ENCODE measurements at places on chromosomes 1 and 21. TPM values are rescaled to one million over a fixed set of nuclear protein-coding genes. Genes with fewer than 3 reads are reported as not detected.
A peak's percentile ranks its signal among the peaks of the same experiment; 100 is the strongest.

DNA sequence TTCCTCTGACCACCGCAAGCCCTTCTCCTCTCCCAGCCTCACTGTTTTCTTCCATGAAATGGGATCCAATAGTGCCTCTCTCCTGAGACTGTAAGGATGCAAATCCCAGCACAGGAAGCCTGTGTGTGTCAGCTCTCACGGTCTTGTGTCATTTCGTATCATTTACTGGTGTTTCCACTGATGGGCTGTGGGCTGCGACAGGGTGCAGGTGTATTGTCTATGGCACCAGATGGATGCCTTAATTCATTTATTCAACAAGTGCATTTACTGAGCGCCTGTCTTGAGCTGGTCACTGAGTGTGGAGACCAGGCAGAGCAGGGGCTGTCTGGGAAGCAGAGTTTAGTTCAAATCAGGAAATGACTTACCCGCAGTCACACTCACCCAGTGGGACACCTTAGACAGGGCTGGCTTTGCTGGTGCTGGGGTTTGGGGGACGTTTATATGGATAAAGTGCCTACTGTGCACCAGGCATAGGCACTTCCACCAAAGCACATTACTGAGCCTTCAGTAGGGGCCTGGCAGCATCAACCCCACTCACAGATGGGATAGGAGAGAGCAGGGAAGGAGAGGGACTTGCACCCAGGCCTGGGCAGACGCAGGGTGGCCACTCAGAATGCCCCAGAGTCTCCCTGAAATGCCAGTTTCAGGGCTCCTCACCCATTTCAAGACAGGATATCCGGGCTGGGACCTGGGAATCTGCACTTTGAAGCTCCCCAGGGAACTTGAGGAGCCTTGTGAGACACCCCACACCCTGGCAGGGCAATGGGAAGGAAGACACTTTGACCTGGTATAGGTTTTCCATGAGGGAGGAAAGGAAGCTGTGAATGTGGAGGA lies 398.9 kb downstream of the MATN1 start:
- no peaks in the 10 kb centered on the region for H3K4me1 ChIP-seq
- DNase-seq = no peak
- H3K4me3 ChIP-seq = no peak overlapping the region
- no peak overlapping the region for H3K27ac ChIP-seq

Gene TNFRSF9
- total RNA-seq = 1.3 TPM

GRCh38 chr1:1058921-1059493 lies 15.1 kb downstream of the RNF223 start:
- no peak for DNase-seq
- H3K27me3 ChIP-seq = no peaks in the 10 kb centered on the region
- H3K36me3 ChIP-seq = no peaks in the 10 kb centered on the region
- H3K4me3 ChIP-seq = peak overlapping the region; percentile 79
- no peak overlapping the region for H3K27ac ChIP-seq

DNA sequence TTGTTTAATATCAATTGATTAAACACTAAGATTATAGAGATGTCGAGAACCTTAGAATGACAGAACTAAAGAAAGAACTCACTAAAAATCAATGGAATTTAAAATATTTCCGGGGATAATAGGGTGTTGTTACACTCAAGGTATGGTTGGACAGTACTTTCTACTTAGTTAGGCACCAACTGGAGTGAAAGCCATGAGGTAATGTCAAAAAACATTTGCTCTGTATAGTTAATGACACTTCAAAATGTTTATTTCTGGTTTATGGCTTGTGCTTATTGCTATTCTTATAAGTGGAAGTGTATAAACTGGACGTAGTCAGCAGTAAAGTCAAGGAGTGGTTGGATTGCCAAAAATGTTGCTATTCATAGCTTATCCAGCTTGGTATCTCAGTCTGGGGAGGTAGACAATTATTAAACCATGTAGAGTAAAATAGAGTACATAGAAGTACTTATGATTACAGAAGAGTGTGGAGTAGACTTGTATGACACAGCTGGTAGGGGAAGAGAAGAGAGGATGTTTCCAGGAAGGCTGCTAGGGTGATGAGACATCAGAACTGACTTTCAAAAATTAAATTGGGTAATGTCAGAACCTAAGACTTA lies 56.5 kb upstream of the BMP8A start:
- H3K27ac ChIP-seq = no peak overlapping the region
- no peaks in the 10 kb centered on the region for H3K27me3 ChIP-seq

- no peak for DNase-seq
- no peak overlapping the region for H3K27ac ChIP-seq
- no peaks in the 10 kb centered on the region for H3K27me3 ChIP-seq
- H3K36me3 ChIP-seq = no peaks in the 10 kb centered on the region
- H3K4me1 ChIP-seq = no peaks in the 10 kb centered on the region
Observed at GRCh38 chr1:62335656-62336055, 16.4 kb upstream of the KANK4 start.

Gene CCDC185
- not detected for total RNA-seq

- H3K4me1 ChIP-seq = peaks cover 22% of the 10 kb centered on the region
- H3K27me3 ChIP-seq = peaks cover 11% of the 10 kb centered on the region
- H3K36me3 ChIP-seq = no peaks in the 10 kb centered on the region
- peak overlapping the region; percentile 37 for H3K27ac ChIP-seq
Observed at GRCh38 chr1:172746091-172746949, 87.4 kb downstream of the FASLG start.

DNA sequence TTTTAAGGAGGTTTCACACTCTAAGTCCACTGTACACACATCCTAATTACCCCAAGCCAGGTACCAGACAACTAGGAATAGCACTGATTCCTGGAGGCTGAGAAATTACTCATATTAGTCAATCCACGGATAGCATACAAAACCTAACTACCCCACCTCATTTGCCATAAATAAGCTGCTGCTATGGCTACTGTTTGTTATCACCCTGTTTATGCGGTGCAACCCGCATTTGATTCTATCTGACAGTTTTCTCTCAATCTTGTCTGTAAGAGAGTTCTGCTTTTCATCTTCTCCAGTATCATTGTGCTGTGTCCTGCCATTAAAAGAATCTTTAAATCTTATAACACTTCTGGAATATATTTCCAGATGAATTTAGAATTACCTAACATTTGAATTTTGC lies 1496.5 kb downstream of the PLA2G4A start:
- no peak for DNase-seq
- H3K36me3 ChIP-seq = no peaks in the 10 kb centered on the region
- H3K4me3 ChIP-seq = no peak overlapping the region
- H3K4me1 ChIP-seq = no peaks in the 10 kb centered on the region

DNA sequence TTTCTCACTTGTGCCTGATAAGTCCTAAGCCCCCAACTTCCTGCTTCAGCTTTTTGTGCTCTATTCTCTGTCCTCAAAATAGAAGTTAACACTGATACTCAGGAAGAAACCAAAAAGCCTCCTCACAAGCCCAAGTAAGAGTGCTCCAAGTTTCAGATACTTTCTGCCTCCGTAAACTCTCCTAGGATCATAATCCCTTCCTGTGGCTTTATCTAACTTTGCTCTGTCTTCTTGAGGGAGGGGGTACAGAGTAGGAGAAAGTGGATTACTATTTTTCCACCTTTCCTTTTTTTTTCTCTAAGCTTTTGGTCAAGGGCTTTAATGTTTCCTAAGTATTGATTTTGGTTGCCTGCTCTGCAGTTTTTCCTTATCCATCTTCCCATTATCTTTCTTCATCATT lies 54.6 kb downstream of the DPH5 start:
- H3K27me3 ChIP-seq = no peaks in the 10 kb centered on the region
- H3K36me3 ChIP-seq = peaks cover 34% of the 10 kb centered on the region
- no peak overlapping the region for H3K4me3 ChIP-seq
- H3K27ac ChIP-seq = no peak overlapping the region
- no peak for DNase-seq

- no peak overlapping the region for H3K27ac ChIP-seq
- no peaks in the 10 kb centered on the region for H3K27me3 ChIP-seq
- H3K4me3 ChIP-seq = no peak overlapping the region
- DNase-seq = no peak
- peaks cover 12% of the 10 kb centered on the region for H3K4me1 ChIP-seq
Observed at GRCh38 chr21:35561116-35561515, 499.2 kb downstream of the SETD4 start.

DNA sequence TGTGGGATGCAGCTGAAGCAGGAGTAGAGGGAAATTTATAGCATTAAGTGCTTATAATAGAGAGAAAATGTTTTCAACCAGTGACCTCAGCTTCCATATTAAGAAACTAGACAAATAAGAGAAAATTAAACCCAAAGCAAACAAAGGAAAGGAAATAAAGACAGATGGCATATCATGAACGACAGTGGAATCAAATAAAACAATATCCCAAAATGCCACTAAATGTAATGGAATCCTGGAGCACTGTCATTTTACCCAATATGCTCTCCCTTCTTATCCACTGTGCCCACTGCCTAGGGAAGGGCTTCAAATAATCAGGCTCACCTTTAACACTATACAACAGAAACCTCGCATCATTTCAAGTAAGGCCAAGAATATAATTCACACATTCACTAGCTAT lies 12.4 kb upstream of the CCN1 start:
- H3K27me3 ChIP-seq = no peaks in the 10 kb centered on the region
- H3K27ac ChIP-seq = no peak overlapping the region
- H3K4me1 ChIP-seq = peaks cover 39% of the 10 kb centered on the region
- no peak overlapping the region for H3K4me3 ChIP-seq
- no peaks in the 10 kb centered on the region for H3K36me3 ChIP-seq

Gene FHL3
- total RNA-seq = 26.2 TPM

DNA sequence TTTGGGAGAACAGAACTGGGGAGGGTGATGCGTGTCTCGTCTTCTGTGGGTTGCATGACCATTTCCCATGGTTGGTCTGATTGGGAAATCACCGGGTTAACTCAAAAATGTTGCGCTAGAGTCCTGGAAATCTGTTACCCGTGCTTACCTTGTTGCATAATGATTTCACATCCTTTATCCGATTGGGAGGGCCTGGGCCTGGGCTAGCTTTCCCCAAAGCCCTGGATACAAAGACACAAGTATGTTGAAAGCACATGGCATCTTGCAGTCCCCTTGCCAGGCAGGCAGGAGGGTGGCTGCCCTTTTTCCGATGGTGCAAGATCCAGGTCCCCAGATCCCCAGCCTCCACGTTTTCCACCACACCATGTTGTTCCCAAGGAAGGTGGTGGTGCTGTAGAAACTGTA lies 582 bp downstream of the TRPM2 start:
- DNase-seq = no peak
- no peak overlapping the region for H3K4me3 ChIP-seq
- H3K27me3 ChIP-seq = peaks cover 35% of the 10 kb centered on the region
- H3K27ac ChIP-seq = no peak overlapping the region

Gene FAM167B
- 1.6 TPM for total RNA-seq

GRCh38 chr1:145985502-145986439 lies 10.6 kb downstream of the TXNIP start:
- H3K4me1 ChIP-seq = peaks cover 46% of the 10 kb centered on the region
- no peak overlapping the region for H3K4me3 ChIP-seq
- no peaks in the 10 kb centered on the region for H3K27me3 ChIP-seq
- DNase-seq = peak; percentile 33
- H3K27ac ChIP-seq = peak overlapping the region; percentile 40

Gene PCSK9
- total RNA-seq = 60.7 TPM

Gene AK5
- 1.2 TPM for total RNA-seq

- no peak overlapping the region for H3K4me3 ChIP-seq
- no peak for DNase-seq
- H3K27me3 ChIP-seq = peaks cover 48% of the 10 kb centered on the region
- no peak overlapping the region for H3K27ac ChIP-seq
- no peaks in the 10 kb centered on the region for H3K4me1 ChIP-seq
- no peaks in the 10 kb centered on the region for H3K36me3 ChIP-seq
Observed at GRCh38 chr1:37410815-37411214, 63.6 kb upstream of the ZC3H12A start.

GRCh38 chr1:10678852-10679251 lies 117.6 kb downstream of the CASZ1 start:
- no peaks in the 10 kb centered on the region for H3K36me3 ChIP-seq
- H3K4me3 ChIP-seq = no peak overlapping the region
- no peaks in the 10 kb centered on the region for H3K27me3 ChIP-seq
- H3K27ac ChIP-seq = no peak overlapping the region

DNA sequence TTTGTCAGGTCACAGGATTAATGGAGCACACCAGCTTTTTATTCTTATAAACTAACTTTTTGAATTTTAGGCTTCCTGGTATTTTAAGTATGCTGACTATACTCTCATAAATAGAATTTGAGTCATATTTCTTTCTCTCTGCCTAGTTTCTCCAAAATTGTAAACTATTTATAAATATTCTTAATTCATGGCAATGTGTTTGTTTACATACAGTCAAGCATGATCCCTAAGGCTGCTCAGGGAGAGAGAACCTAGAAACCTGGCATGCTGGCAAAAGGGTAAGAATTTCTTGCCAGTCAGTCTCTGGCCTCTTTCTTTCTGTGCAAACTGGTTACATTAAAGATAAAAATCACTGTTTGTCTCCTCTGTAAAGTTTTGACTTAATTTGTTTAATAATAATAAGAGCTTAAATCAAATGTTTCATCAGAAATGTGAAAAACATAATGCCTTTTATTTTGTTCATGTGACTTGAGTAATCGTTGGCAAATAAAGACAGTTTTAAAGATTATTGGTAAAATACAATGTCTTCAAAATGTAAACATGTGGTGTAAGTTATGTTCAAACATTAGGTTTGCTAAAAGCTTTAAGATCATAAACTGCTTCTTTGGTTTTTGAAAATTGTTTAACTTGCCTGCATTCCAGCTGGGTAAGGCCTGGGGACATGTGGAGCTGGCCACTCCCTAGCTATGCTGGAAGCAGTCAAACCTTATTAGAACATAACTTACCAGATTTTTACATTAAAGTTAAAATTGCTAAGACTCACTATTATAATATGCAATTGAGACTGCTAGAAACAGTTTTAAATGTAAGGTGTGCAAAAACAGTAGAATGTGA lies 1401.7 kb downstream of the NCAM2 start:
- no peaks in the 10 kb centered on the region for H3K27me3 ChIP-seq
- H3K4me1 ChIP-seq = no peaks in the 10 kb centered on the region
- H3K4me3 ChIP-seq = no peak overlapping the region
- DNase-seq = no peak
- no peaks in the 10 kb centered on the region for H3K36me3 ChIP-seq

Gene LCE3D
- total RNA-seq = not detected

Gene CCDC190
- total RNA-seq = not detected

DNA sequence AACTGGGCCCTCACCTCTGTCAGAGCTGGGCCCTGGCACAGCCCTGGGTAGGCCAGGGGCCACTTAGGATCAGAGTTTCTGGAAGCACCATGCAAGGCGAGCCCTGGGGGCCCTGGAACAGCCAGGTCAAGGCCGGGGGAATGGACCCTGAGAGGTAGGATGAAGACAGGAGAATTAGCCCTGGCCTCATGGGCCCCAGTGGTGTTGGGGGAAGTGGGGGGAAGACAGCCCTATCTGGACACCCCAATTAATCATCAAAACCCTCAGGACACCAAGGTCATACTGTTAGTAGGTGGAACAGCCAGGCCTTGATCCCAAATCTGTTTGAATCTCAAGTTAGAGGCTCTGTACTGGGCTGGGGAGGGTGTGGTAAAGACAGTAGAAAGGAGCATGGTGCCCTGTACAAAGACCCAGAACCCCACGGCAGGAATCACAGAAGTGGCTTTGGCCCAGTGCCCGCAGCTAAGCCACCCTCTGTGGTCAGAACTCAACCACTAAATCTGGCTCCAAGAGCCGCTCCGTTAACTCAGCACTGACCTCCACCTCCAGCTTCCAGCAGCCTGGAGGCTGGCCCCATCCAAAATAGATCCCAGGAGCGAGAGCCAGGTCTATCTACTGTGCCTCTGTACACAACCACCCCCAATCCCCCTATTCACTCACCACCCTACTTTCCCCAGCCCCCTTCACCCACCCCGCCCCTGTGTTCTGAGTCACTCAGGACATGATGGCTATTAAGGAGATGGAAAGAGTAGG lies 14.0 kb upstream of the TRIM63 start:
- DNase-seq = no peak
- H3K4me1 ChIP-seq = peaks cover 54% of the 10 kb centered on the region
- no peaks in the 10 kb centered on the region for H3K36me3 ChIP-seq
- no peaks in the 10 kb centered on the region for H3K27me3 ChIP-seq
- no peak overlapping the region for H3K27ac ChIP-seq

Gene GPR61
- not detected for total RNA-seq
